CD4-positive, alpha-beta T cell treated with Interleukin-2 at 100 ng/mL for 4 hours (primary cell): ENCODE measurements at places on chromosomes 11 and 22.

DNA sequence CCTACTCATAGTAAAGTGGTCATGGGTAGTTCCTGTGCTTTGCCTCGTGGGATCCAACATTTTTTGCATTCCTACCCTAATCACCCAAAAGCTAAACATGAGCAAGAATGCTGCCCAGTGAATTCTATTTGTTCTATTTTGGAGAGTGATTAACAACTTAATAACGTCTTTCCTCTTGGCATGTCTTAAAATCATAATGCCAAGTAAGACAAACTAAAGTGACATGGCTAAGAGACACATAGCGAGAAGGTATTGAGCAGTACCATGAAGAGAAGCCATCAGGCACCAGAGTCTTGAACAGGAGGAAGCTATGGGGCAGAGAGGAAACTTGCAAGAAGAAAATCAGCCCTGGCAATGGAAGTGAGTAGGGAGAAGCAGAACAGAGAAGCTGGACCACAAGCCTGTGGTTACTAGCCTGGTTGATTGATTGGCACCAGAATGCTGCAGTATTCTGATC is 32.0 kb downstream of the EXPH5 start:
- DNase-seq, result no peak

DNA sequence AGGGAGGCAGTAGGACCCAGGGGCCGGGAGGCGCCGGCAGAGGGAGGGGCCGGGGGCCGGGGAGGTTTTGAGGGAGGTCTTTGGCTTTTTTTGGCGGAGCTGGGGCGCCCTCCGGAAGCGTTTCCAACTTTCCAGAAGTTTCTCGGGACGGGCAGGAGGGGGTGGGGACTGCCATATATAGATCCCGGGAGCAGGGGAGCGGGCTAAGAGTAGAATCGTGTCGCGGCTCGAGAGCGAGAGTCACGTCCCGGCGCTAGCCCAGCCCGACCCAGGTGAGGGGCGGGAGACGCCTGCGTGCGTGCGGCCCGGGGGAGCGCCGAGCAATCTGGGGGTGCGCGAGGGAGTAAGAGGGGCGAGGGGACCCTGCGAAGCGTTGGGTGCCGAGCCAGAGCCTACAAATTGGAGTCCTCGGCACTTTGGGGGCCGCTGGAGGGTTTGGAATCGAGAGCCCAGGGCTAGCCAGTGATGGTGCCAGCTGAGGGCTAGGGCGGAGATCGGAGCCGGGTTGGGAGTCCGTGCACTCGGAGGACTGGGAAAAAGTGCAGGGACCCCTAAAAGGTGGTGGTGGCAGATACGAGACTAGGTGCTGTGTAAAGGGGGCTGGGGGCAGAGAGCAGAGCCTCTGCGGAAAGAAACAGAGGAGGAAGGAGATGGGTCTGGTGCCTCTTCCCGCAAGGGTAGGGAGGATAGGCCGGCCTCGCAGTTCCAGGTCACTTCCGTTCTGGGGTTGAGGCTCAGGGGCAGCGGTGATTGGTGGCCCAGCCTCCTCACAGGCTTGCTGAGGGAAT is at the start of gene SERPINH1:
SERPINH1 (plus strand) TSS at position 206 of the 788 bp plus-strand sequence. CDS start 4,097 bp downstream, outside the sequence.
- DNase-seq, result peak; percentile 57

GRCh38 chr11:133930053-133930766 is 26.6 kb downstream of the IGSF9B start:
- DNase-seq, result no peak

DNA sequence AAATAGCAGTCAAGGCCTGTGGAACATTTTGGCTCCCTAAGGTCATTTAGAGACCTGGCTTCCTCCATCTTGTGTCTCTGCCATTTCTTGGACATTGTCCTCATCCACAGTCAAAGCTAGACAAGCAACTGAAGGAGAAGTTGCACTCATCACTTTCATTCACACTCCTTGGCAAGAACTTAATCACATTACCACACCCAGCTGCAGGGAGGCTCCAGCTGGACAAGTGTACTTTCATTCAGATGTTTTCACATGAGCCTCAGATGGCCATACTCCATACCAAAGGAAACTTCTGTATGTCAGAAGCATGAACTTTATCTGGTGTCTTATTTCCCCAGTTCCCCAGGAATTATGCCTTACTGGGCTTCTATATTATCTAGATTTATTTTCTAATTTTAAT is 537.4 kb downstream of the TMEM135 start:
- no peak for DNase-seq

GRCh38 chr11:12248330-12248729 is 129.0 kb upstream of the PARVA start:
- DNase-seq, result no peak
